ENCODE measurements at places on chromosomes 7 and 10.

GRCh38 chr10:63115732-63116383 is 17.3 kb upstream of the NRBF2 start:
- DNase-seq = no peak

- DNase-seq = no peak
Measured at GRCh38 chr7:135933509-135934188, 43.5 kb downstream of the MTPN start.

DNA sequence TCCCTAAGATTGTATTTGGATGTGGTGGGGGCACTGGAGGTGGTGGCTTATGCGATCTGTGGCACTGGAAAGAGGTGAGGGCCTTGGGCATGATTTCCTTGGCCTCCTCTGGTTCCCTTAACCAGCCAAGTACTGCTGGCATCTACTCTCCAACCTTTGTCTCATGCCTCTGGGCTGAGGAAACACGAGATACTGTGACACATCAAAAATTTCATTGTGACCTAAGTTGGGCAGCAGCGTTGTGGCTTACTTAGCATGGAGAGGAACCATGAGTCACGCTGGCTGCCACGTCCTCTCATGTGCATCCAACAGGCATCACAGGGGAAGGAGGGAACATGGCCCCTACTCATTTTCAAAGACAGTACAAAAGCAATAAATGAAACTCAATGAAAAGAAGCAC is 29.7 kb upstream of the GSDME start:
- no peak for DNase-seq

GRCh38 chr7:46449743-46450142 is 528.7 kb upstream of the IGFBP3 start:
- no peak for DNase-seq

GRCh38 chr10:120999868-121000267 is 148.7 kb downstream of the WDR11 start:
- DNase-seq = peak; percentile 4
